EL (cell line): ENCODE measurements at places on chromosomes 2 and 18.

GRCh38 chr18:33960417-33960816 lies 264.3 kb downstream of the NOL4 start:
- DNase-seq, result no peak

DNA sequence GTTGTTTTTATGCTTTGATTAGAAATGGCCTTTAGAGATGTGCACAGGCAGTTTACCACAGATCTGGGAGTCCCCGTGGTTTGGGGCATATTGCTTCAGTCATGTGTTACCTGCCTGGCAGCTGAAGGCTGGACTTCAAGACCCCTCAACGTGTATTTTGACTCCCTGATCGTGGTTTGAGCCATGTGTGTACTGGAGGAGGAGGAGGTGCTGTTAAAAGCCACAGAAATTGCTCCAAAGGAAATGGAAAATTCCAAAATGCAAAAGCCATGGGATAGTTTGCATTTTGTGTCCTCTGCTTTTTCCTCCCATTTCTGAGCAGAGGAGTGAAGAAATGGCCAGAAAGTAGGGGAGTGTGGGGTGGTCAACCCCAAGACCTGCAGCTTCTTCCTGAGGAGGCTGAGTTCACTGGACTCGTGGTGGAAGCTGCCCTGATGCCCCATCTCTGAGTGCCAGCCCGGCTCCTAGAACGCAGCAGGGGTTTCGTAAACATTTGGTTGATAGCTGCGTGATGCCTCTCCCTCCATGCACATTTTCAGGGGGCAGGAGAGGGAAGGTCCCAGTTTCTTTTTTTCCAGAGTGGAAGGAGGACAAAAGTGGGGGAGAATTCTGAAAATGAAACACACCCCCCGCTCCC lies 45.7 kb downstream of the ITGB1BP1 start:
- no peak for DNase-seq

DNA sequence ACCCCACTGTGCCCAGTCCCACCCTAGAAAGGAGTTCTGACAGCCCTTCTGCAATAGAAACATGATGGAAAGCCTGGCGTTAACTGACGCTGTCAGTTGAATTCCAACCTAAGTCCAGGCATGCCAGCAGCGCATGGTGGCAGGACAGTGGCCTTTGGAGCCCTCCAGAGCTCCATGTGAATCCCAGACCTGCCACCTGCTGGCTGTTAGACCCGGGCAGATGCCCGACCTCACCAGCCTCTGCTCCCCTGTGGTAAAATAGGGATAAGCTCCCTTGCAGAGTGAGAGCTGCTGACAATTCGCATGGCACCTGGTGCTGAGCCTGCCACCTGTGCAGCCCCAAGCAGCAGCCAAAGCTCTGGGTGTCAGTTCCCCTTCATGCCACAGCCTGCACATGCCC lies 138.6 kb downstream of the LOXHD1 start:
- no peak for DNase-seq

DNA sequence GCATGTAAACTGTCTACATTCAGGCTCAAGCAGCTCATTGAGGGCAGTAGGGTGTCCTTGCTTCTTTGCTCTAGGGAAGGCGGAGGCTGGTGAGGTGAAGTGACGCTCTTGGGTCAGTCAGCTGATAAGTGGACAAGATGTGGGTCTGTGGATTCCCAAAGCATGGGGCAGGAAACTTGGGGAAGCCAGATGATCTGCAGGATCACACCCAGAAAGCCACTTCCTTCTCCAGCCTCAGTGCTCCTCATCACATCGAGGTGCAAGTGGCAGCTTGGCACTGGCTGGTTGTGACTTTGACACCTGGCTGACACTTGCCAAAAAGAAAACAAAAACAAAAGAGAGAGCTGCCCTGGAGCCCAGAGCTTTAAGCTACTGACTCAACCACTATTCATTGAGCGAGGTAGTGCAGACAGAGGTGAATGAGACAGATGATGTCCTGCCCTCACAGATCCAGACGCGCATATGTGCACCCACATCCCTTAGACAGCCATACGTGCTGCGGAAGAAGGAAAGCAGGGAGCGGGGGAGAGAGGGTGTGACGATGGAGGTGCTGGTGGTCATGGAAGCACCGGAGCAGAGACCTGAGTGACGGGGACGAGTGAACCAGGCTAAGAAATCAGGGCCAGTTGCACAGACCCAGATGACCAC lies 3.1 kb upstream of the CIB4 start:
- DNase-seq, result no peak

- DNase-seq, result no peak
Observed at GRCh38 chr2:36570416-36570815, 27.6 kb downstream of the FEZ2 start.

GRCh38 chr18:36934884-36935283 lies 106.0 kb downstream of the KIAA1328 start:
- peak; percentile 5 for DNase-seq

GRCh38 chr2:133448195-133448594 lies 120.1 kb downstream of the NCKAP5 start:
- DNase-seq, result no peak
